ENCODE measurements at places on chromosomes 2 and 18. TPM values are rescaled to one million over a fixed set of nuclear protein-coding genes. Genes with fewer than 3 reads are reported as not detected.

The GRHL1 gene
- polyA plus RNA-seq: 12.9 TPM

- no peak for DNase-seq
Measured at GRCh38 chr2:120682654-120683053, 53.0 kb upstream of the GLI2 start.

- DNase-seq: no peak
Measured at GRCh38 chr2:71933467-71934319, 214.0 kb downstream of the CYP26B1 start.

The FAM237A gene
- polyA plus RNA-seq: 0.36 TPM

The SCG2 gene
- polyA plus RNA-seq: 199 TPM

The SLC4A5 gene
- polyA plus RNA-seq: 3.9 TPM

GRCh38 chr18:26089293-26090129 is 902 bp downstream of the SS18 start:
- DNase-seq: peak; percentile 38

The KLHL30 gene
- 0.13 TPM for polyA plus RNA-seq

- DNase-seq: peak; percentile 94
Measured at GRCh38 chr18:3245853-3246634, 1.6 kb upstream of the MYL12A start.

The CDC42EP3 gene
- 22.9 TPM for polyA plus RNA-seq

The HOXD3 gene
- 18.1 TPM for polyA plus RNA-seq

DNA sequence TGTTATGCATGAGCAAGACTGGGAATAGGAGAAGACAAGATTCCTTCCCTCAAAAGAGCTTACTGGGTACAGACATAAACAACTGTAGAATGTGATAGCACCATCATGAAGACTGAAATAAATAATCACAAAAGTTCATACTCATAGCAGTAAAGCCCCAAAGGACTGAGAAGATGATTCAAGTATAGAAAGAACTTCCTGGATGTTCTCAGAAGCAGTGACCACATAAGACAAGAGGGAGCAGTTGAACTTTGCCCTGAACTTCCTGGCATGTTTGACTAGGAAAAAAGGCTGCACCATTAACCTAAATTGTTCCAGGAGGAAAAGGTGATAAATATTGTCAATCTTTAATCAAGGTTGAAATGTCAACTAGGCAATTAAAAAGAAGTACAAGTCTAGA is 57.8 kb upstream of the CCDC141 start:
- no peak for DNase-seq

DNA sequence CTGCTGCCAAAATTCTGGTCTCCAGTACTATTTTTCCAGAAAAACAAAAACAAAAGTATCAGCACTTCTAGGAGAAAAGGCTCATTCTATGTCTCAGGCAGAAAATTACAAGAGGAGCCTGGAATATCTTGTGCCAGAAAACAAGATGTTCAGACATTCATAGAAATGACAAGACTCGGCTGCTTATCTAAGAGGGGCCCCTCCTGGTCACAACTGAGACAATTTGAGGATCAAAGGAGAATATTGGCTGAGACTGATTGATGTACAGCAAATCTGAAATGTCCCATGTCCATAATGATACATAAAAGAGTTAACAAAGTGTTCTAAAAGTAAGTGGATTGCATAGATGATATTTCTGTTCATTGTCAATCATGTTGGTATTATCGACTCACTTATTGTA is 2.4 kb upstream of the RPS7 start:
- no peak for DNase-seq

GRCh38 chr2:241904791-241905710 is 35.5 kb downstream of the RTP5 start:
- DNase-seq: no peak

The CHAC2 gene
- 7.1 TPM for polyA plus RNA-seq

GRCh38 chr18:35284841-35285240 is 5.2 kb downstream of the ZSCAN30 start:
- DNase-seq: no peak

The DCDC2C gene
- polyA plus RNA-seq: 0.73 TPM

The OTOS gene
- polyA plus RNA-seq: 0.39 TPM

The BCL2 gene
- 19.4 TPM for polyA plus RNA-seq

GRCh38 chr2:159614534-159615366 is 1.6 kb downstream of the BAZ2B start:
- DNase-seq: peak; percentile 91

DNA sequence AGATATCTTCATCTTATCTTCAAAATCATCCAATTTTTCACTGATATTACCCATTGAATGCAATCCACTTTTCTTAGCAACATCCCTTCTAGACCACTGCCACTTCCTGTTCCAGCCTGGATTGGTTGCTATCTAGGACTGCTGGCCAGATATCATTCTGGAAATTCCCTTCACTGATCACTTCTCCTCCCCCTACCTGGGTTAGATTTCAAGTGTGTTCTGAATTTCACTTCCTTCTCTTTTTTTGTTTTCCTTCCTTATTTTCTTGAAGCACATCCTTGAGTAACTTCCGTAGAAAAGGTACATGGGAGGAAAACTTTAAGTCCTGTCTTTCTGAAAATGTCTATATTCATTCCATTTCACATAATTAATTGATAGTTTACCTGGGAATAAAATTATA is 82.0 kb upstream of the IL1R2 start:
- no peak for DNase-seq

The PEX13 gene
- polyA plus RNA-seq: 24.5 TPM
